ENCODE measurements at places on chromosomes 2 and 18.

GRCh38 chr2:56011624-56012023, 88.0 kb upstream of the EFEMP1 start:
- DNase-seq: no peak

DNA sequence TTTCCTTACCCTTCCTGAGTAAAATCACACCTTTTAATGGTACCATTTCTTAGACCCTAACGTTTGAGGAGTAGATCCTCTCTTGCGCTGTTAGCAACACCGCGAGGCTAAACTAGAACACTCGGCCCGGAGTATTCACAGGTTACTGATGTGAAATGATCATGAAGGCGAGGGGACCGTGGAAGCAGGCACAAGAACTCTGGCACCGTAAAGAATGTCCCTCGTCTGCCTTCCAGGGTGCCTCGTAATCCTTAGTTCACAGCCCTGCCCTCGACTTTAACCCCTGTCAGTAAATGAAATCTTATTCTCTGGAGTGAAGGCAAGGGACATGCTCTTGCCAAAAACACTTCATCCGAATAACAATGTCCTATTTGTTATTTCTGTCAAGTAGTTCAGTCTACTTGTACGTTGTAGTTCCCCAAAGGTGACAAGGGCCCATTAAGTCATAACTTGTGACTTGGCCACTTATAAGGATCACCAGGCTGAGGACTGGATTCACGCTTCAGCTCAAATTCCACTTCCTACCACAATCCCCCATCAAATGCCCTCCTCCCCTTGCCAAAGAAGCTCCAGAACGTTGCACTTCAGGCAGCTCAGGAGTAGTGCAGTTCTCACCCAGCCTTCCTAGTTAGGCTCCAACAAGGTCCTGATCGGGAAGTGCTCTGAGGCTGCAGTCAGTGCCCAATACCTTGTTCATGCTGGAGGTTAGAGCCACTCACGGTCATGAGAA, 43.3 kb upstream of the ITM2C start:
- no peak for DNase-seq

DNA sequence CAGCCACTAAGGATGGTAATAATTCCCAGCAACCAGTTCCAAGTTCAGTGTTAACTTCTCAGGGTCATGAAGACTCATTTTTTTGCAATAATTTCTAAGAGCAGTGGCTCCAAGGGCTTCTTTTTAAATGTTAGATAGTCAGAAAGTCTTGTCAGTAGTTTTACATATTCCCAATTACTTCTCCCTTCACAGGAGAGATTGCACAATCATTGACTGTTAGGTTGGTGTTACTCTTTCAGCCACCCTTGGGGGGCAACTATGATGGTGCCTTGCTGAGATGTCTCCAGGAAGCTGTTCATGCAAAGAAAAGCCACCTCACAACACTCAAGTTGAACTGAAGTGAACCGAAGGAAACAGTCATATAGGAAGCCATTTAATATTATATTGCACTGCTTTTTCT, 127.9 kb upstream of the DOCK10 start:
- no peak for DNase-seq

GRCh38 chr2:62287899-62288880, 92.3 kb downstream of the B3GNT2 start:
- peak; percentile 86 for DNase-seq

DNA sequence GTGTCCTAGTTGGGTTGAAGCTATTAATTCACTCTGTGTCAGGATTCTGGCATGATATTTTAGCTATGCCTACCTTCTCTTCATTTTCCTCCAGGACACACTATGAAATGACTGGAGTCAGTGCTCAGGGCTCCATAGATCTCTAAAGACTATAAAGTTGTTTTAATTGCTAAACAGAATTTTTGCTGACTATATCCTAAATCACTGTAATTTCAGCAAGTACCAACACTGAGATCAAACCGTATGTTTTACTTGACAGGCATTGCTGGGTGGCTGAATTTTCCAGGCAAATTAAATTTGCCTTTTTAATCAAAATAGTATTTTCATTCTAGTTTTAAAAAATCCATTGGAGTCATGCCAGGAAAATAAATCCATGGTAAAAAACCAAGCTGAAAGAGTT, 138.1 kb downstream of the LRP1B start:
- no peak for DNase-seq

DNA sequence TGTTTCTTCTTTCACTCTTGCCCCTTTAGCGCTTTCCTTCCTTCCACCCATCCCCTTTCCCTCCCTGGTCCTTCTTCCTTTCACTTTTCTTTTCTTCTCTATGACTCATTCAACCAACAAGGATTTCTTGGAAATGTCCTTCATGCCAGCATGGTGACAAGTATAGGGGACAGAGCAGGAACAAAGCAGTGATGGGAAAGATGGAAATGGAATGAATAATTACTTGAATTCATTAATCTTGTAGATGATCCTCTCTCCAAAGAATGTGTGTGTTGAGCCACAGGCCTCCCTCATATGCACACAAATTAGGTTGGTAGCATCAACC, 1.5 kb downstream of the VAMP5 start:
- no peak for DNase-seq

DNA sequence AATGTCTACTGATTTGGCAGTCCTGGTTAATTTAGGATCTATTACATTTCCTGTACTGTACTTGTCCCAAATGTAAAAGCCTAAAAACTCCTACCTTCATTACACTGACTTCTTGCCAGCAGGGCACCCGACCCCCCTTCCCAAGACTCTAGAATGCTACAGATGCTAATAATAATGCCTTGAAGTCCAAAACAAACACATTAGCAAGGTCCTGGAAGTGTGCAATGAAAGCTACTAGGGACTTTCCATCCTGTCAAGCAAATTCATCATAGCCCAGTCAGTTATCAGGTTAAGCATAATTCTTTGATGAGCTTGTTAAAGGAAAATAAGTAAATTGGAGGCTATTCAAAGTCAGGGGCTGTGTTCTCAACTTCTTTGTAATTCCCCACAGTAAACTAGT, 115.3 kb upstream of the RBBP8 start:
- DNase-seq: no peak

DNA sequence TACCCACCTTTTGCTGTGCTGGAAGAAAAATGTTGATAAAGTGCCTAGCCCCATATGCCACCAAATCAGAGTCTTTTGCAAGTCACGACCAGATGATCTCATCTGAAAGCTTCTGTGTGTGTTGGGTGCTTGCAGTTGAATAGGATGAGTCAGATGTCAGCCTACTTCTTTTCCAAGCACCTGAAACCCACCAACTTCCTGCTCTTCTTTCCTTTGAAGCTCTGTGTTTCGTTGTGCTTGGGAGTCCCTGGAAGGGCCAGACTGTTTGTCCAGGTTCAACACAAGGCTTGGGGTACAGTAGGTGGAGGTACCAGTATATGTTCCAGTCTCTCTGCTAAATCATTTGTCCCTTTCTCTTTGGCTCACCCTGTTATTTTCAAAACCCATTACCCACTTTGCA, 36.8 kb upstream of the LCLAT1 start:
- no peak for DNase-seq

- peak; percentile 71 for DNase-seq
Measured at GRCh38 chr2:164910101-164910899, 45.0 kb downstream of the SLC38A11 start.

DNA sequence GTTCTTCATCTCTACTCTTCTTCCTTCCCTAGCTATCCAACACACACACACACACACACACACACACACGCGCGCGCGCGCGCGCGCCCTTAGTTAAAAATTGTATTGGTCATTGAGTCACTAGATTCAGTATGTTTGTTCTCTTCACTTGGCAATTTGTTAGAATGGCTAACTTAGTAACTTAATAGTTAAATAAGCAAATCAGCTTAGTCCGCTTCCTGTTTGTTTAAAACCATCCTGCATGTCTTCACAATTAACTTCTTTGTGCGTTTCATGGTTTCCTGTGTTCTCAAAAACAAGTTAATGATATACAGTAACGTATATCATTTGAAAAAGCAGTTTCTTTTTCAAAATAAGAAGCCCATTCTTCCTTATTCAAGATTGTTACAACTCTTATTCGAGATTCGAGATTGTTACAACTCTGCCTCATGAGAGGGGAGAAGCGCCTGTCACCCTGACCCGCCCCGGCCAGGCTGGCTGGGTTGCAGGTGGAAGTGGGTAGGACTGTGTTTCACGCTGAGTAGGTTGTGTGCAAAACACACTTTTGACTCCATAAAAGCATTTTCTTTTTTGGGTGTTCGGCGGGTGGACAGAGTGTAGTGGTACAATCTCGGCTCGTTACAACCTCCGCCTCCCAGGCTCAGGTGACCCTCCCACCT, 9.5 kb upstream of the CNNM3 start:
- DNase-seq: no peak

DNA sequence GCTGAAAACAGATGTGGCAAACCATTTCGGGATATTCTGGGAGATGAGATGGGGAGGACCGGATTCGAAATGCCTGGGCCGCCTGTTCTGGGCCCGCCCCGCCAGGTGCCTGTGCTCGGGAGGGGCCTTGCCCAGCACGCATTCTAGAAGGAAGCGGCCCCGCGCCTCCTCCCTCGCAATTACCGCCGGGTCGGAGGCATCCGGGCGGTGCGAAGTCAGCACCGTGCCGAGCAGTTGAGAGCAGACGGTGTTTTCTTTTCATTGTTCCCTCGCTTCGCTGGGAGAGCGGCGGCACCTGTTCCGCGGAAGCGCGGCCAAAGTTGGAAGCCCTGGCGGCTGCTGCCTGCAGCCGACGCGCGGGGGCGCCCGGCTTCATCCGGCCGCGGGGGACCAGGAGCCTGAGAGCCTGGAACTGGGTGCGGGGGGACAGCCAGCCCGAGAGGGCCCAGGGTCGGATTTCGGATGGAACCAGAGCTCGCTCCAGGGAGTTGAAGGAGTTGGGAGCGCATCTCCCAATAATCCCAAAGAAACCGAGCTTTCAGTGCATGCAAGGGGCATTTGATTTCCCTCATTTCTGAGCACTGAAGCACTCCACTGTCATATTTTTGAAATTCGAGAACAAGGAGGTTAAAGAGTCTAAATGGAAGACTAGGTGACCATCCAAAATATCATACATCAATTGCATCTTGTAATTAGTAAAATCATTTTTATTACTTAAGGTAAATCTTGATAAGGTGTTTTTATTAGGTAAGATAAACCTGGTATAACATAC, 241.8 kb upstream of the RAB12 start:
- DNase-seq: peak; percentile 74

DNA sequence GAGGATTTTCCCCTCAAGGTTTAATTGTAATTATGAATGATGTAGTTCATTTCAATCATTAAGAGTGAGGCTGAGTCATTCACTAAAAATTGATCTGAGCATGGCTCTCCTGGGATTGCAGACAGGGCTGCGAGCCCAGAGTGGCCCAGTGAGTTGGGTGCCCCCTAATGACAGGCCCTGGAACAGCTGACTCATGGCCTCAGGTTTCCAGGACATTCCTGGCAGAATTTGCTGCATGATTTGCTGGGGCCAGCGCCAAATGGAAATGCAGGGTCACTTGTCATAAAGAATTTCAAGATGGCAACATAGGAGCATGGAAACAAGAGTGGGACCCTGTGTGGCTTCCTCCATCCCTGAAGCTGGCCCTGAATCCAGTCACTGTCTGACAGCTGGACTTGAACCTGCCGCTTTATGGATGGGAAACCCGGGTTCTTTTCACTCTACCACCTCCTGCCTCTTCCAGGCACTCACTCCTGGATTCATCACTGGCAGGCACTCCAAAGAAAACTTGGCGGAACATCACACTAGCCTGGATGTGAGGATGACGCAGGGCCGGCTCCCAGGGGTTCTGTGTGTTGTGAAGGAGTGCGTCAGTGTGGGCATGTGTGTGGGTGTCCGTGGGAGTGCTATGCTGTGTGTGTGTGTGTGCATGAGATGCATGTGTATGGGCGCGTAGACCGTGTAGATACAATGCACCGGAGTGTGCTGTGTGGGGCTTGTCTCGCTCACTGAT, 15.2 kb downstream of the OTOF start:
- peak; percentile 23 for DNase-seq

GRCh38 chr2:64526034-64526433, 1.9 kb downstream of the AFTPH start:
- DNase-seq: no peak

DNA sequence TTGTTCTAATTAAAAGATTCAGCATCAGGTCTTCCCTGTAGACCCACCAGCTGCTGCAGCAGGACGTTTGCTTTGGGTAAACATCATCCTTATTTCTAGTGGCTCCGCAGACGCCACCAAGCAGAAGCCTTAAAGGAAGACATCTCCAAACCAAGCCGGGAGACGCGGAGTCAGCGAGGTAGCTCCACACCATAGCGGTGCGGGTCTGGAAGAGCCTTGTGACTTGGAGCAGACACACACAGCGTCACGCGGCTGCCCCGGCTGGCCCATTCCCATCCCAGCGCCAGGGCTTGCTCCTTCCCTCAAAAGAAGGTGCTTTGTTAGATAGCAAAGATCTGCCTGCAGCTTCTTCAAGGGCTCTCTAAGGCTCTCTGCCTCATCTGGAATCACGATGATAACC, 236.5 kb downstream of the GBX2 start:
- DNase-seq: no peak

DNA sequence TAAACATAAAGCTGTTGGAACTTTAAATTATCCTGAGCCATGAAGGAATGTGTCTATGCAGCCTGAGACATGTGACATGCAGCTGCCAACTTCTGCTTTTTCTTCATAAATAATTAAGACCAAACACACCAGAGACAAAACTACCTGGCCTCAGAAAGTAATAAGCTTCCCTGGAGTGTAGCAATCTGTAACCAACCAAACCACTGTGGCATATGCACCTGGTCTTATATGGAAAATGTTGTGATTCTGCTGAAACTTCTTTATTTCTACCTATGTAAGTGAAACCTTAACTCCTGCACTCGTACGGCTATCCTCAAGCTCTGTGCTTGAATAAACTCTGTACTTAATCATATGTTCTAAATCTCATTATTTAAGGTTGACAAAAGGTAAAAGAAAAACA, 515.0 kb downstream of the TMEM182 start:
- DNase-seq: no peak

- DNase-seq: peak; percentile 61
Measured at GRCh38 chr2:70789304-70790135, 923 bp downstream of the FIGLA start.

DNA sequence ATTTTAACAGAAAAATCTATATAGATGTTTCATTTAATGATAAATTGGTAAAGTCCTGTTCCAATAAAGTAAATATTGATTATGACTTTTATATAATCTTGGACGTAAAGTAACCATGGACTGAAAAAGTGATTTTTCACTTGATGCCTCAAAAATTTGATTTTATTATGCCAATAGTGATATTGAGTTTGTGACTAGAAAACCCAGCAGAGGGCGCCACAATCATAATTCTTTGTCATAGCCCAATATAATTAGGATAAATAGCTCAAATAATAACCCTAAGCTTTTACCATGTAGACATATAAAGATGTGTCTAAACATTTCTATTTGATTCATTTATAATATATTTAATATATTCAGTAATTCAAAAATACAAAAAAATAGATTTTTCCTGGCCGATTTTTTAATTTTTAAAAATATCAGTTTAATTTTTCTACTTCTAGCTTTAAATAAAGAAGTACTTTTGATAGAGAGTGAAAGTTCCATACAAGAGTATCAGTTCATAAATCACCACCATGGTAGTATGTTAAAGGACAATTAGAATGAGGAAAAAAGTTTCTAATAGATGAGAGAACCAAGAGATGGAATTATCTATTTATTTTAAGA, 30.7 kb downstream of the CAMKMT start:
- DNase-seq: peak; percentile 16

GRCh38 chr2:187390891-187391290, 57.2 kb downstream of the CALCRL start:
- peak; percentile 4 for DNase-seq

GRCh38 chr2:170492010-170492409, 223.1 kb upstream of the SP5 start:
- DNase-seq: no peak

GRCh38 chr2:110948027-110948674, 172.6 kb upstream of the BCL2L11 start:
- peak; percentile 6 for DNase-seq

- no peak for DNase-seq
Measured at GRCh38 chr2:71646028-71646427, 192.7 kb downstream of the DYSF start.
